ENCODE measurements at places on chromosomes 5 and 9. TPM values are rescaled to one million over a fixed set of nuclear protein-coding genes. Genes with fewer than 3 reads are reported as not detected.

- no peaks in the 10 kb centered on the region for H3K27me3 ChIP-seq
- DNase-seq, result peak; percentile 78
These were observed 37.0 kb downstream of the MAMDC2 start for GRCh38 chr9:70080481-70081119.

The LHX2 gene
- not detected for total RNA-seq

GRCh38 chr9:10704720-10705119 is 91.9 kb upstream of the PTPRD start:
- no peaks in the 10 kb centered on the region for H3K27me3 ChIP-seq
- H3K27ac ChIP-seq, result no peak overlapping the region
- no peaks in the 10 kb centered on the region for H3K36me3 ChIP-seq
- DNase-seq, result no peak

- no peak overlapping the region for H3K27ac ChIP-seq
- DNase-seq, result no peak
- no peaks in the 10 kb centered on the region for H3K36me3 ChIP-seq
- H3K27me3 ChIP-seq, result no peaks in the 10 kb centered on the region
- H3K4me3 ChIP-seq, result no peak overlapping the region
These were observed 1.8 kb upstream of the JAKMIP2 start for GRCh38 chr5:147784146-147784987.

- H3K4me3 ChIP-seq, result no peak overlapping the region
- no peaks in the 10 kb centered on the region for H3K27me3 ChIP-seq
- H3K36me3 ChIP-seq, result no peaks in the 10 kb centered on the region
- DNase-seq, result no peak
These were observed 849.6 kb upstream of the DMAC1 start for GRCh38 chr9:8649160-8649559.

The KIF24 gene
- 0.28 TPM for total RNA-seq

GRCh38 chr5:149944666-149945065 is at the start of gene PDE6A:
Gene PDE6A (minus strand): TSS chr5:149944793. CDS start chr5:149944673, 120 bp downstream.
- no peaks in the 10 kb centered on the region for H3K27me3 ChIP-seq
- no peaks in the 10 kb centered on the region for H3K4me1 ChIP-seq
- H3K36me3 ChIP-seq, result no peaks in the 10 kb centered on the region

The TMEM171 gene
- not detected for total RNA-seq

- no peaks in the 10 kb centered on the region for H3K27me3 ChIP-seq
- DNase-seq, result no peak
- no peaks in the 10 kb centered on the region for H3K36me3 ChIP-seq
- H3K4me3 ChIP-seq, result no peak overlapping the region
- no peak overlapping the region for H3K27ac ChIP-seq
These were observed 34.9 kb upstream of the FCHO2 start for GRCh38 chr5:72920690-72921502.

The KIF4B gene
- 0.16 TPM for total RNA-seq

DNA sequence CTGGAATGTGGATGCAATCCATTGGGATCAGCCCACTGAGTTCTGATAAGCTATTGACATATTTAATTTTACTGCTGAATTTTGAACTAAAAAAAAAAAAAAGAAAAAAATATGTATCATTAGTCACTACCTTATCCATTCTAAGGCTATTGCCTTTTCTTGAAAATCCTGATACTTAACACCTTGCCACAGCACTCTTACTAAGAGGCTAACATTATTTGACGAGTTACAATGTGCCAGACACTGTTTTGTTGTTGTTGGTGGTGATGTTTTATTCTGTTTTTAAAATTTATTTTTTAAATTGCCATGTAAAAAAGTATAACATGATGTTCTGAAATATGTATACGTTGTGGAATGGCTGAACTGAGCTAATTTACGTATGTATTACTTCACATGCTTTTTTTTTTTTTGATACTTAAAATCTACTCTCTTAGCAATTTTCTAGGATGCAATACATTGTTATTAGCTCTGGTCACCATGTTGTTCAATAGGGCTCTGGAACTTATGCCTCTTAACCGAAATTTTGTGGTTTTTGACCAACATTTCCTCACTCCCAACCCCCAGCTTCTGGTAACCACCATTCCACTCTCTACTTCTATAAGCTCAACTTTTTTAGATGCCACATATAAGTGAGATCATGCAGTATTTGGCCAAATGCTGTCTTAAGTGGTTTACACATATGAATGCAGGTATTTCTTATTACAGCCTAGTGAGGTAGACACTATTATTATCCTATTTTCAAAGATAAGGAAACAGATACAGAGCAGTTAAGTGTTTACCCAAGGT is 134.8 kb upstream of the PCA3 start:
- H3K27me3 ChIP-seq, result no peaks in the 10 kb centered on the region
- H3K36me3 ChIP-seq, result peaks cover 26% of the 10 kb centered on the region
- peaks cover 6% of the 10 kb centered on the region for H3K4me1 ChIP-seq
- no peak overlapping the region for H3K4me3 ChIP-seq
- no peak for DNase-seq

DNA sequence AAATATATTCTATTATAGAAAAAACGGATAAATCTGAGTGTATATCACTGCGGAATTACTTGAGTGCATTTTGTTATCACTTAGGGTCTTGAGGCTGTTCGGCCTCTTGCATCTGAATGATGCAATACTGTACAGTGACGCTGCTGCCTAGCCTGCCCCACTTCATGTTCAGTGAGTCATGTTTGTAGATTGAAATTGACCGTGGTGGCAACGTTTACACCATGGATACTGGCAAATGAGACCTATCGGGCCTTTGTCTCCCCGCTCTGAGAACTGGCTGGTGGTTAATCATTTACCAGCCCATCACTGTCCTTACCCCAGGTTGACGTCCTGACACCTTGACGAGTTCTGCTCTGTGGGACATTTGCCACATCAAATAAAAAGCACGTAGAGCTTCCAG is 510.1 kb upstream of the ADAMTS16 start:
- no peaks in the 10 kb centered on the region for H3K36me3 ChIP-seq
- no peak overlapping the region for H3K27ac ChIP-seq
- no peaks in the 10 kb centered on the region for H3K27me3 ChIP-seq
- H3K4me1 ChIP-seq, result no peaks in the 10 kb centered on the region
- H3K4me3 ChIP-seq, result no peak overlapping the region

- no peak overlapping the region for H3K4me3 ChIP-seq
- DNase-seq, result no peak
- no peaks in the 10 kb centered on the region for H3K36me3 ChIP-seq
These were observed 131.5 kb upstream of the GRHPR start for GRCh38 chr9:37290940-37291485.

The SV2C gene
- 0.55 TPM for total RNA-seq

All from sigmoid colon (tissue), 7 donors.